ENCODE measurements at places on chromosomes 6 and 20.
A peak's percentile ranks its signal among the peaks of the same experiment; 100 is the strongest.

GRCh38 chr6:33432546-33432945 lies 12.7 kb downstream of the SYNGAP1 start:
- DNase-seq, result no peak

DNA sequence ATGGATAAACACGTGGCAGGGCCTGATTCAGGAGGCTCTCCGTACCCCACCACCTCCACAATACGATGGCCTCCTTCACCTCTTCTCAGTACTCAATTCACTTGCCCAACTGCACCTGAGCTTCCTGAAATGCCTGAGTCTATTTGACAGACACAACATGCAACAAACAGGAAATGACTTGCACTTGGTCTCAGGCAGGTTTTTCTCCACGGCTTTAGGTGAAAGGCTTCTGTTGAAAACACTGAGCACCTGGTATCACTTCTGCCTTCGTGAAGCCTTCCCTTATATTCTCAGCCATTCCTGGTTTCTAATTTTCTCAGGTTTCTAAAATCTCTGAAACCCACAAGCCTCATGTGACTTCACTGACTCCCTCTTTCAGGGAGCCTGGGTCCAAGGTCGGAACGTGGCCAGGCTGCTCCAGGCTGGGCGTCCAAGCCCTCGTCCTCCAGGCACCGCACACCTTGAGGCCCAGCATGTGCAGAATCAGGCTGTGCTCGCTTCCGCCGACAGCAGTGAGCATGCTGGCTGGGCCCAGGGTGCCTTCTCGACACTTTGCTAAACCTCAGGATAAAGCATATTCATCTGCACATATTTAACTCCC lies 34.7 kb downstream of the TAF4 start:
- peak; percentile 71 for DNase-seq

DNA sequence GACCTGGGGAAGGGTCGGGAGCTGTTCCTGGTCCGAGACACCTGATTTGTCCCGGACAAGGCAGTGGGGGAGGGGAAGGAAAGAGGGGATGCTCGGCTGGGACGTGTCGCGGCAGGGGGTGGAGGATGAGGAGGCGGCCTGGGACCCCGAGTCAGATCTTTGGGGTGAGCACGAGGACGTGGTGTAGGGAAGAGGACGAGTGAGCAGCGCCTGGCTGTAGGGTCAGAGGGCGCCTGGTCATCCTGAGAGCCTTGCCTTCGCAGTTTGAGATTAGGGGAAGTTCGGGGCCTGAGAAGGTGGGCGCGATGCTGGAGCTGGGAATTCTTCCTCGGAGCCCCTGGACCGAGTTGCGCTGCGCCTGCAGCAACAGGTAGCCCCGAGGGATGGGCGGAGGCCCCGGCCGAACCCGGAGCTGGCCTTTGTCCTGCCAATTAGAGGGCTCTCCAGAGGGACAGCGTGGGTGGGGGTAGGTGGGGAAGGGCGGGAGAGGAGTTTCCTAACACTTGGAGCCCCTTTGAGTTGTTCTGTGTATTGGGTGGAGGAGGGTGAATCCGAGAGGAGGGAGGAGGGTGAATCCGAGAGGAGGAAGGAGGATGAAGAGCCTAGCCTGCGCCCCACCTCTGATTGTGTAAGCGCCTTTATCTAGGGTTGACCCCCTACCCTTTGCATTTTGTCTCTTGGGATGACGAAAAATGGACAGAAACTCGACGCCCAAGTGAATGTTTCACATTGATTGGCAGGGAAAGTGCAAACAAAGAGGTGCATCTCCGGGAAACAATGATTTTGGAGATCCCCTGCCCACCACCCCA lies 72.0 kb downstream of the SOX4 start:
- no peak for DNase-seq

DNA sequence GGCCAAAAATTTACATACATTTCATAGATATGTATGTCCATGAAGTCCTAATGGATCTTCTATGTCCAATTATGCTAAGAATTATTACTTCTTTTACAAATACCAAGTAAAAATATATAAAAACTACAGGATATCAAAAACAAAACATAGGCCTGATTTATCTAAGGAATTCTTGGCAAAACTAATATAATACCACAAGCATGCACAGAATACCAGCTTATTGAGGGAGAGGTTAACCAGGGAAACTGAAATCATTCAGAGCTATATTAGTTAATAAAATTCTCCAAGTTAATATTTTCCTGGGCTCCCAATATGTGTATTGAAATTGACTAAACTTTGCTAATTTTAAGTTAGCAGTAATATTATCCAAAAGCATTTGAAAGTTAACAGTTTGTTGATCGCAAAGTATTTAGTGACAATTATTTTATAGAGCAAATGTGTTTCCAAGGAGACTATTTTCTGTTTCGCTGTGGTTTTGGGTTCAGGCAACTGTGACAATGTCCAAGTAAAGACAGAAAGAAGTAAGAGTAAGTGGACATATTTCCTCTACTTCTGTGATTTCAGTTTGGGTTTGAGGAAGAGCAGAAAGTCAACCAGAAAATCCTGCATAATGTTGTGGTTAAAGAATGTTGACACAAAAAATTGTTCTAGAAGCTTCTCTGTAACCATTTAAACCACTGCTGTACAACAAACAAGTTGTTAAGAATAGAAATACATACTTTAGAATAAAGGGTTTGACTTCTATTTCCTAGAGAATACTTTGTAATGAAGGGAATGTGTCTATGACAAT lies 167.4 kb downstream of the COL21A1 start:
- DNase-seq, result no peak

- no peak for DNase-seq
Observed at GRCh38 chr20:20205862-20206236, 153.5 kb downstream of the CFAP61 start.
